ENCODE measurements at places on chromosomes 7 and 10. TPM values are rescaled to one million over a fixed set of nuclear protein-coding genes. Genes with fewer than 3 reads are reported as not detected.

DNA sequence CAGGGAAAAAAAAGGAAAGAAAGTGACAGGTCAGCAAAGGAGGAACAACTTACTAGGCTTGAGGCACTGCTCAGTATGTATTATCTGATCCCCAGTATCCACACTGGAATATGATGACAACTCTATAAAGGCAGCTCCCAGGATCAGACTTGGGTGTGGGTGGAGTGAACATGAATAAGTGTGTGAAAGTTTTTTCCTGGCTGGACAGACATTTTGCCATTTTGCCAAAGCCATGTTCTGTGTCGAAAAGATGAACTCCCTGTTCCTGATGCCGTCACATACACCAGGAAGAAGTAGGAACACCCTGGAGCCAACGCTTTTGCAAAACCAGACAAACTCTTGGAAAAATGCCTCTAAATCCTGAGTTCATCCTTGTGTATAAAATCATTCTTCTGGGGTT is 143.2 kb upstream of the MEOX2 start:
- H3K36me3 ChIP-seq, result no peaks in the 10 kb centered on the region
- H3K27ac ChIP-seq, result peak overlapping the region; percentile 6
- no peaks in the 10 kb centered on the region for H3K4me1 ChIP-seq

The ZNF804B gene
- total RNA-seq, result not detected

GRCh38 chr10:96073722-96074121 is 30.3 kb downstream of the CCNJ start:
- H3K4me1 ChIP-seq, result no peaks in the 10 kb centered on the region
- H3K27me3 ChIP-seq, result no peaks in the 10 kb centered on the region
- H3K4me3 ChIP-seq, result no peak overlapping the region
- DNase-seq, result no peak
- H3K36me3 ChIP-seq, result no peaks in the 10 kb centered on the region

The RHEB gene
- 56.1 TPM for total RNA-seq

DNA sequence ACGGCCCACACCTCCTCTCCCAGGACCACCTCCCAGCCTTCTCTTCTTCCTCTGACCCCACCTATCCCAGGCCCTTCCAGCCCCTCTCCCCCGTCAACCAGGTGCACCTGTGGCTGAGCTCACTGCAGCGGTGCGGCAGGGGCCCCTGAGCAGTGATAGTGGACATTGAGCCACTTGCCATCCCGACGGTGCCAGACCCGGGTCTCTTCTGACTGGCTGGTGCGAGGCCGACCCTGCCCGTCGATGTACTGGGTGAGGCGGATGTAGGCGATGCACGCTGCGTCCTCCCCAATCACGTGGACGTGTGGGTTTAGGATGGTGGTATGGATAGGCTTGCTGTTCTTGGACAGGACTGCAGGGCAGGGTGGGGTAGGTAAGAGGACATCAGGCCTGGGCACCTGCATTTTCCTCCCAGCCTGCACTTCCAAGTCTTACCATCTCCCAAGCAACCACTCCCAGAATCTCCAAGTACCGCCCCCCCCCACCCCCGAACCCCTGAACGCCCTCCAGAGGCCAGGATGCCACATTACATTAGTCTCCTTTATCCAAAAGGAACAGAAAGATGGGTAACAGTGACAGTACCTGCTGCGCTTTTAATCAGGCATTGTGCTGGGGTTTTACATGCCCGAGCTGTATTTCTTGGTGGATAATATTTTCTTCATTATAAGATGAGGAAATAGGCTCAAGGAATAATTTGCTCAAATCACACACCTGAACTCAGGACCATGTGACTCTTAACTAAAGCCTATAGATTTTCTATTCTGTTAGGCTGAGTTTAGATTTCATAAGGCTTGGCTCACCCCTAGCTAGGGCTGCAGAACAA is 3.7 kb upstream of the NDST2 start:
- H3K4me1 ChIP-seq, result peaks cover 88% of the 10 kb centered on the region
- no peak overlapping the region for H3K4me3 ChIP-seq
- H3K27ac ChIP-seq, result no peak overlapping the region

The PRLHR gene
- not detected for total RNA-seq

DNA sequence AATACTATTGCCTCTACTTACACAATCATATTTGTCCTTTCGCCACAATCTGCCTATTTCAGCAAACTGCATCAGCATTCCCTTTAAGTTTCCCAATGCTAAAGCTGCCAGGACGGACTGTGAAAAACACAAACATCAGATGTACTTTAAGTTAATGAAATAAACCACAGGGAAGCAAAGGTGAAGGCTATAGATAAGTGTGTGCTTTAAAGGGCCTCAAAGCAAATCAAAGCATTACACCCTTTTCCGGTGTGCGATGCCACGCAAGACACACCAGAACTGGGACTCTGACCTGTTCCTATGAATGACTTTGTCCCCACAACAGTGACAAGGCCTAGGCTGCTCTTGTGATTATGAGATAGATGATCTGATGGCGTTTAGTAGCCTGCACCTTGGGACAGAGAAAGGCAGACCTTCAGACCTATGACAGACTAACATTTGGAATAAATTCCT is 23.4 kb downstream of the SLC26A3 start:
- DNase-seq, result no peak
- no peaks in the 10 kb centered on the region for H3K36me3 ChIP-seq
- H3K27me3 ChIP-seq, result no peaks in the 10 kb centered on the region
- no peak overlapping the region for H3K27ac ChIP-seq
- no peak overlapping the region for H3K4me3 ChIP-seq

The AGR2 gene
- total RNA-seq, result 3.0 TPM

DNA sequence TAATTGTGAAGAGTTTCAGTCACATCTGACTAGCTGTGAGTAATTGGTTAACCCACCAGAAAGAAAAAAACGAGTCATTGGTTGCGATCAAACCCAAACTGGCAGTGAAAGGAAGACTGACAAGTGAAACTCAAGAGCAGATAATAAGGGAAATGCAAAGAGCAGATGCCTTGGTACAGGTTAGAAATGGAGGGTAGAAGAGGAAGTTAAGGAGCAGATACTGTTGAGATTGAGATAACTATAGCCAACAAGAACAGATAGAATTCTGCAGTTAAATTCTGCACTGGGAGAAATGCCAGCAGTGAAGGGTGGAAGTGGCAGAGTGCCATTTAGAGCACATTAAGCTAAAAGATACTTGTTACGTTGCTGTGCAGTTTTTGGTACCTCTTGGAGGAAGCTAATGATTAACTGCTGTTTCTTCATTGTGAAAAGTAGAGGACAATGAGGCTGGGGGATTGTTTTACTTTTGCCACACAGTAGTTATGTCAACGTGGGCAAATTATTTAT is 65.8 kb downstream of the CDK13 start:
- peaks cover 5% of the 10 kb centered on the region for H3K4me1 ChIP-seq
- DNase-seq, result no peak
- no peak overlapping the region for H3K27ac ChIP-seq
- no peaks in the 10 kb centered on the region for H3K27me3 ChIP-seq
- no peak overlapping the region for H3K4me3 ChIP-seq

GRCh38 chr10:65033957-65034356 is 1512.8 kb downstream of the REEP3 start:
- no peak for DNase-seq
- no peak overlapping the region for H3K4me3 ChIP-seq
- H3K4me1 ChIP-seq, result no peaks in the 10 kb centered on the region
- no peaks in the 10 kb centered on the region for H3K36me3 ChIP-seq
- no peak overlapping the region for H3K27ac ChIP-seq
- H3K27me3 ChIP-seq, result no peaks in the 10 kb centered on the region

Measured in esophagus squamous epithelium (tissue), 5 donors.